PC-3 (cell line): ENCODE measurements at places on chromosomes 11 and 22. TPM values are rescaled to one million over a fixed set of nuclear protein-coding genes. Genes with fewer than 3 reads are reported as not detected.
A peak's percentile ranks its signal among the peaks of the same experiment; 100 is the strongest.

Gene UBQLNL
- not detected in 2 replicates for total RNA-seq

DNA sequence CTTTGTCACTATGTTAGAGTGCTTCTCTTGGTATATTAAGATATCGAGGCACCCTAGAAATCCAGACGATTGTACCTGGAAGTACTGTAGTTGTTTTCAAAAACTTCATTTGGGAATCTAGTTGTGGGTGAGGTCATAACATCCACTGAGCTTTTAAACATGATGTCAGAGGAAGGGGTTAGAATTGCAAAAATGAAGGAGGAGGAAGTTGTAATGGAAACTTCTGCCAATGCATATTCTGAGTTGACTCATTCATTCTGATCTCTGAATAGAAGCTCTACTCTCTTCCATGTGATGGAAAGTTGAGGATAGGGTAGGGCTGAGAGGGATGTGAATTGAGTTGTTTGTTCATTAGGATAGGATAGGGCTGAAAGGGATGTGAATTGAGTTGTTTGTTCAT is 7.7 kb downstream of the CD44 start:
- no peaks in the 10 kb centered on the region for H3K27me3 ChIP-seq
- H3K27ac ChIP-seq, result peak overlapping the region; percentile 4
- DNase-seq, result no peak

Gene GGT5
- total RNA-seq, result 0.04 and 0.12 TPM in 2 replicates

DNA sequence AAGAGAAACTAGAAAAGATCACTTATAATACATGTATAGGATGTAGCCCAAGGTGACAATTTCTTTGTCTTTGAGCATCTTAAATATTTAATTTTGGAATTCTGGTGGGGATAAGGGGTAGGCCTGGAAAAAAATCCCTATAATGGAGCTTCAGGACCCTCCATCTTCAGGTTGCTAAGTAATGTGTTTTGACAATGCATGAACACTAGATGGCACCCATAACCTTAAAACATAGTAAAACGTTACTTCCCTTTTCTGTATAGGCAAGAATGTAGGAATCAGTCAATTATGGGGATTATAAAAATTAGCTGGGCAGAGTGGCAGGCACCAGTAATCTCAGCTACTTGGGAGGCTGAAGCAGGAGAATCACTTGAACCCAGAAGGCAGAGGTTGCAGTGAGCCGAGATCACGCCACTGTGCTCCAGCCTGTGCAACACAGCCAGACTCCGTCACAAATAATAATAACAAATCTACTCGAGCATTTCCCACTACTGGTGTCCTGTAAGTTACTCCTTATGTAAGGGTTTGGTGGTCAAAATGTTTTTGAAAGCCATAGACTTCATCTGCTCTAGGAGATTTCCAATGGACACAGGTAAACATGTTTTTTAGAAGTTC is 541.9 kb upstream of the CCDC90B start:
- peak; percentile 55 for DNase-seq
- H3K27me3 ChIP-seq, result peaks cover 25% of the 10 kb centered on the region
- H3K4me3 ChIP-seq, result no peak overlapping the region
- no peak overlapping the region for H3K27ac ChIP-seq
- H3K36me3 ChIP-seq, result no peaks in the 10 kb centered on the region
- H3K4me1 ChIP-seq, result no peaks in the 10 kb centered on the region
